ENCODE measurements at places on chromosomes 2 and 18.

DNA sequence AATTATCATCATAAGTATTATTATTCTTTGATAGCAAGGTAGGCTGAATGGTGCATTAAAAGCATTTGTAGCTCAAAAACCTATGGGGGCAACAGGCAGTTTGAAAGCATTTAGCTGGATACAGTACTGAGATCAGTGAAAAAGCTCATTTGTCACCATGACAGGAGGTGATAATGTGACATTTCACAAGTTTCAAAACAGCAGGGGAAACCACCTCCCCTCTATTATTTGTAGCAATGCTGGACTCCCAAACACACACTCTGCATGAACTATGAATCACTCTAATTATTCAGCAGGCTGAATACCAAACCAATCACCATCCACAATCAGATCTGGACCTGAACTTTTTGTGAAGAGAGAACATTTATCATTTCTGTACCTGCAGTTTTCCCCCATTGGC, 63.4 kb downstream of the MYO5B start:
- DNase-seq = no peak

DNA sequence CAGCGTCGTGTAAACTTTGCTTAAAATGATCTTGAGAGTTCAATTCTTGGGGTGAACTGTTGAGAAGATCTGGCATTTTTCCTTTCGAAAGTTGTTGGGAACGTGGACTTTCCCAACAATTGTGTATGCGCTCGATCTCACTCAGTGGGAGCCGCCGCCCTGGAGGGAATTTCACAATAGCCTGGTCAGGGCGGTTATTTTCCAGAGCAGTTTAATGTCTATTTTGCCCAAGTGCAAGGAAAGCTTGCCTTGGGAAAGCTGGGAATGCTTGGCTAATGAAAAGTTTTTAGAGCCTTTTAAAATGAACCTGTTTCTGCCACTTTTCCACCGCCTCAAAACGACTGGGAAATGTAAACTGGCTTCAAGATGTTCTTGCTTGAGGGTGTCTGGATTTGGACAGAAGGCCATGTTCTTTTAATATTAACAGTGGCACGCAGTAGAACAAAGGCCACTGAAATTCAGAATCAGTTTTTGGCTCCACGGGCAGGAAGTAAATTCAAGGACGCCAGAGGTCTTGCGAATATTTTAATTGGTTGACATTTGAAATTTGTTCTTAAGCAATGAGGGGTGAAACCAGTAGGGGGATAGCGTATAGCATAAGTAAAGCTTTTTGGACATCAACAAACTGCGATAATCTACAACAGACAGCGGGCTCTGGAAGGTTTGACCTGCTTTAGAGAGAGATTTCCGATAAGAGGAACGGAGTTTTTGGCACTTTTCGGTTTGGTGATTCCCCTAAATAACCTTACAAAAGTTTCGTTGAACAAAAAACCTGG, 1.2 kb downstream of the CFLAR start:
- peak; percentile 96 for DNase-seq

GRCh38 chr2:120964819-120965218, 229.2 kb downstream of the GLI2 start:
- DNase-seq = no peak

DNA sequence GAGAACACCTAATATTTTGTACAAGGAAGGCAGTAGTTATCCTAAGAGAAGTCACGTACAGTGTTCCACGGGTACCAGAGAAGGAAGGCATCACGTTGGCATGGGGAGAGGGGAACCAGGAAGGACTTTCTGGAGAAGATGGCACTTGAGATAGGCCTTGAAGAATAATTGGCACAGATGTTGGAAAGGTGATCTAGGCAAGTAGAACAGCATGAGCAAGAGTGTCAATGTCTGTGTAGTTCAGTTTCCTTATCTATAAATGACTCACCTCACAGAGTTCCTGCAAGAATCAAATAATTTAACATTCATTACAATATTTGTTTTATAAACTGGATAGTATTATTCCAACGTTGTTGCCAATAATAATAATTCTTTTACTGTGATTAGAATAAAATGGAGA, 48.3 kb upstream of the BZW1 start:
- no peak for DNase-seq

GRCh38 chr18:11544060-11544633, 65.2 kb upstream of the SLC35G4 start:
- no peak for DNase-seq

GRCh38 chr18:2597639-2598038, 26.3 kb downstream of the NDC80 start:
- no peak for DNase-seq

GRCh38 chr2:231364961-231365810, 30.3 kb upstream of the B3GNT7 start:
- no peak for DNase-seq

- DNase-seq = no peak
Observed at GRCh38 chr2:28375742-28376631, 16.7 kb upstream of the FOSL2 start.

GRCh38 chr2:195320413-195320973, 336.5 kb upstream of the SLC39A10 start:
- DNase-seq = no peak

- DNase-seq = no peak
Observed at GRCh38 chr2:43508209-43508608, 87.6 kb downstream of the THADA start.

DNA sequence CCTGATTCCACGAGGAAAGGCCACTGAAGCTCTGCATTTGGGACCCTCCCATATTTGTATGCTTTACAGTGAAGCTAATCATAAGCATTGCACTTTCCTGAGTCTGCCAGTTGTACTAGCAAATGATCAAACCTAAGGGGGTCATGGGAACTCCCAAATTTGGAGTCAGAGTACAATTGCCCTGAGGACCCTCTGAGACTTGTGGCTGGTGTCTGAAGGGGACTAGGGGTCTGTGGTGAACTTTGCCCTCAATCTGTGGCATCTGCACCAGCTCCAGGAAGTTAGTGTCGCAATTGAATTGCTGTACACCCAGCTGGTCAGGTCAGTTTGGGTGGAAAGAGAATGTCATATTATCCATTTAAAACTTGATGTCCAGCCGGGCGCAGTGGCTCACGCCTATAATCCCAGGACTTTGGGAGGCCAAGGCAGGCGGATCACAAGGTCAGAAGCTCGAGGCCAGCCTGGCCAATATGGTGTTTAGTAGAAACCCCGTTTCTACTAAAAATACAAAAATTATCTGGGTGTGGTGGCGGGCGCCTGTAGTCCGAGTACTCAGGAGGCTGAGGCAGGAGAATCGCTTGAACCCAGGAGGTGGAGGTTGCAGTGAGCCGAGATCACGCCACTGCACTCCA, 18.1 kb downstream of the SOWAHC start:
- DNase-seq = no peak

GRCh38 chr2:26621469-26622199, 19.5 kb downstream of the CIB4 start:
- DNase-seq = no peak

DNA sequence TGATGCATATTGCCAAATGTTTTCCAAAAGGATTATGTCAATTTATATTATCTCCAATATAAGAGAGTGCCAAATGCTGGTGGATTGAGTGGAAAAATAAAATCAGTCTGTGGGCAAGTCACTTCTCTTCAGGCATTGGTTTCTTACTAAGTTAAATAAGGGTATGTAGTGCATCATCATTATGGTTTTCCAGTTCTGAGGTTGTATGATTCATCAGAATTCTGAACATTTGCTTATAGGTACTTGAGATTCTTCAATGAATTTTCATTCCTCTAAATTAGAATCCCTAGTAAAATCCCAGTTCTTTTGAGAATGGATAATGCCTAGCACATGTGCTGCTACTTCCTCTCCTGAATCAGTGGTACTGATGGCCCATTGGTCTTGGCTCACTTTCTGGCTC, 188.9 kb upstream of the OSR1 start:
- DNase-seq = no peak

DNA sequence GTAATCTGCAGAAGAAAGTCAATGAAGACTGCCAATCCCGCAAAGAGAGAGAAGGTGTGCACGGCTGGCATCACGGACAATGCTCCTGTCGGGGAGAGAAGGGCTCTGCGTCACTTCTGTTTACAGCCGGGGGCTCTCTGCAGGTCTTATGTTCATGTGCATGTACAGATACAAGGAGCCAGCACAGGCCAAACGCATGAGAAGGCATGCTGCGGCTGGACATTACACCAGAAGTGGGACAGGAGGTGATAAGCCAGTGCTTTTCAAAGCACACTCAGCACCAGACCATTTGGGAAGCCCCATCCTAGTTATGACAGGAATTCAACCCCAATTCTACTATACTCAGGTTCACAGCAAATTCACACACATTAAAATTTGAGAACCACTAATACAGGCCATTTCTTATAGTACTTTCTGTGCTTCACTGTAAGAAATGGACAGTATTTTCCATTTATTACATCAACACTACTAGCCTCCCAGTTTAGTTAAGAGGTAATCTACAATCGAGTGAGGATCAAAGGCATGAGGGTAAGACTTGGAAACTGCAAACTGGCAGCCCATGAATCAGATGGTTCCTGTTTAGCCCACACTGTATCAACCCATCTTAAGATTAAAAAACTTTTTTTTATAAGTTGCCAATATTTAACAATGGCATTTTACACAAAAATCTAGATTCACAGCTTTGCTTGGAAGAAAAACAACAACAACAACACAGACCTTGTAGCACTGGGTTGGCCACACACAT, 38.2 kb downstream of the RMC1 start:
- no peak for DNase-seq

DNA sequence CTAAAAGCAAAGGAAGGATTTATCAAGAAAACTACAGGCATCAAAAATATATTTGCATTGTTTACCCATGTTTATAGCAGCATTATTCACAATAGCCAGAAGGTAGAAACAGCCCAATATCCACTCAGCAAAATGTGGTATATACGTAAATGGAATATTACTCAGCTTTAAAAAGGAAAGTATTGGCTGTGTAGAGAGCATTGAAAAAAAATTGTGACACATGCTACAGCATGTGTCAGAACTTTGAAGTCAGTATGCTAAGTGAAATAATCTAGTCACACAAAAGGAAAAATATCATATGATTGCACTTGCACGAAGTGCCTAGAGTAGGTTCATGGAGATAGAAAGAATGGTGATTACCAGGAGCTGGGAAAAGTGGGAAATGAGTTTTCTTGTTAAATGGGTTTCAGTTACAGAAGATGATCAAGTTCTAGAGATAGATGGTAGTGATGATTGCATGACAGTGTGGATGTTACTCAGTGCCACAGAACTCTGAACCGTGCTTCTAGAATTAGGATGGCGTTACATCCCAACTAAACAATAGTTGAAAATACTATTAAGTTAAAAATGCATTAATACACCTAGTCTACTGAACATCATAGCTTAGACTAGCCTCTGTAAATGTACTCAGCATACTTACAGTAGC, 20.1 kb downstream of the ANKRD12 start:
- DNase-seq = no peak

DNA sequence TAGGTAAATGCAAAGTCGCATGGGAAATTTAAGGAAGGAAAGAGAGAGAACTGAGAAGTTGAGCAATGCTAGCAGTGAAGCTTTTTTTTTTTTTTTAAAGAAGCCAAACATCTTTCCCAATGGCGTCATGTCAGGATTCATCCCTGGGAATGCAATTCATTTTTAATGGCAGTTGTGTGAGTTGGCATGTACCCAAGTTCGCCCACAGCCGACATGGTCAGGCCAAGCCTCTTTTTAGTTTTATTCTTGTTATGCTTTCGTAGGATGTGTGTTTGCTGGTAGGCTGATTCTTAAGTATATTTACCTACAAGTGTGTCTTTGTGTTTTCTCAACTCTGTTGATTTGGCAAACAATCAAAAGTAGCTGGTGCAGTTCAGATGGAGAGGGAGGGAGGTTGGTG, 127.6 kb upstream of the ITGA6 start:
- no peak for DNase-seq

DNA sequence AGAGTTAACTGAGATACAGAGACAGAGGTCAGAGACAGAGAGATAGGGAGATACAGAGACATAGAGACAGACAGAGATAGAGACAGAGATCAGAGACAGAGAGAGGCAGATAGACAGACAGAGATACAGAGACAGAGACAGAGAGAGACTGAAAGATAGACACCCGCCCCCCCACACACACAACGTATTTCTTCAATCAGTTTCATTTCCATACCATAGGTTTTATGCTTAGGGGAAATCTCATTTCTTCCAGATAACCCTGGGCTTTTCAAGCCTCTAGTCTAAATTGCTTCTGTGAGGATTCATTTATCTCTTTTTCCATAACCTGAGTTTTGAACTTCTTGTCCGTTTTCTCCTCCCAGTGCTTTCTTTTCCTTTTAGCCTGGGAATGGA, 94.6 kb downstream of the CD8B2 start:
- no peak for DNase-seq

GRCh38 chr2:25567406-25567805, 106.0 kb downstream of the DTNB start:
- DNase-seq = peak; percentile 84

DNA sequence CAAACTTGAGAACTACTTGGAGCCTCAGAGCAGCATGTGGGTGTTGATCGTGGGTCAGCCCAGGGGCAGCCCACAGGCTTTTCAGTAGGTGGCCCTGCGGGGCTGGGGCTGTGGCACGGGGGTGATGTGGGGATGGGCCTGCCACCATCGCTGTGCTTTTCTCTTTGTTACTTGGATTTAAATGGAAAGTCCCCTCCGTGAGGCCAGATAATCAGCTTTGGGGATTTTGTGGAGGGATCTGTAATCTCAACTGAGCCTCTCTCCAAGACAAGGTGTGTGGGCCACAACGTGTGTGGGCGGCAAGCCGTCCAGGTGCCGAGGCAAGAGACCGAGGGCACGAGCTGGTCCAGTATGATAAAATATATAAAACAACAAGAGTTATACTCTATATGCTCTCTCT, 16.7 kb downstream of the COLEC11 start:
- DNase-seq = no peak

DNA sequence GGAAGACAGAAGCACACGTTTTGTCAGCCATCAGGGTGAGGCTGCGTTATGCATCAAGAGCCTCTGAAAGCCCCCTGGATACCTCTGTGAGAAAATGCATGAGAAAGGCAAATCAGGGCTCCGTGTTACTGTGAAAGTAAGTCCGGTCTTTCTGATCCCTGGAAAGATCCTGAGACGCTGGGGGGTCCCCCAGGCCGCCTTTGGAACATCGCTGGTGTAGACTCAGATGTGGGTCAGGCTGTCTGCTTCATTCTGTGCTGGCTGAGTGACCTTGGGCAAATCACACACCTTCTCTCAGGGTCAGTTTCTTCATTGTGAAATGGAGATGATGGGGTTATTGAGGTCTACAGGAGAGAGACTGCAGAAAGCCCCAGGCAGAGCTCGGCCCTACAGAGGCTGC, 42.0 kb upstream of the HS6ST1 start:
- no peak for DNase-seq

GRCh38 chr2:23548143-23548769, 163.3 kb downstream of the KLHL29 start:
- peak; percentile 10 for DNase-seq

GRCh38 chr2:241592126-241592845, 33.7 kb downstream of the BOK start:
- DNase-seq = no peak

Measured in hematopoietic multipotent progenitor cell treated with erythropoietin and hydrocortisone succinate and interleukin-3 and kit ligand, for 6 days (in vitro differentiated cells).